Left lobe of liver (tissue), 2 donors: ENCODE measurements at places on chromosomes 4 and X.

DNA sequence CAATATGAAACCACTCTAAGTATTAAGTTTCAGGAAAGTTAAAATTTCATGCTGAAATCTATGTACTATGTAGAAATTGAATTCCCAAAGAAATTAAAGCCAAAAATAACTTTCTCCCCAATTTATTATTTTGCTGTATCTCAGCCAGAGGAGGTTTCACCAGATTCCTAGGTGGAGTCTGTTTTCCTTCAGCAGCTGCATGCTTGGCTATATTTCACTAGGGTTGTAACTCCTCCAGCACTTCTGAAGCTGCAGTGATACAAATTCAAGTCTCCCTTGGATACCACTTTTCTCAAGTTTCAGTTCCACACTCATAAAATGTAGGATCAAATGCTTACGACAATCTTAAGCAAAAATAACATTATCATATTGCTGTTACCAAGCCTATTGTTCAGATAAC lies 41.2 kb upstream of the ZC4H2 start:
- no peak for DNase-seq

DNA sequence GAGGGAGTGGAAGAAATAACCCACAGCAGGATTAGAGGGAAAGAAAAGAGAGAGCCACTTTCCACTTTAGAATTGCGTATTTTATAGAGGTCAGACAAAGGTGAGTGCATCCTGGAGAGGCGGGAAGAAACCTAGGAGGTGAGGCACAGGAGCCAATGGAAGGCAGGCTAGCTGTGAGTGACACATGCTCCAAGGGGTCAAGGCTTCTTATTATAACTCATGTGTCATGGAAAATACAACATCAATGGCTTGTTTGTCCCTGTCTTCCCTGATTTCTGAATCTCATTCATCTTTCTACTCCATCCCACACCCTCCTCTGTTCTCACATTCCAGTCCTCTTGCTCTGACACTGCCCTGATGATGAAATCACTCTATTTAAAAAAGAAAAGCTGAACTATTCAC lies 14.4 kb downstream of the ANXA3 start:
- DNase-seq: no peak

- no peak for DNase-seq
These were observed 45.1 kb downstream of the KDR start for GRCh38 chr4:55080174-55080865.

GRCh38 chrX:133745349-133745748 lies 240.0 kb downstream of the GPC3 start:
- DNase-seq: no peak

GRCh38 chrX:2374086-2374485 lies 126.7 kb downstream of the DHRSX start:
- no peak for DNase-seq

DNA sequence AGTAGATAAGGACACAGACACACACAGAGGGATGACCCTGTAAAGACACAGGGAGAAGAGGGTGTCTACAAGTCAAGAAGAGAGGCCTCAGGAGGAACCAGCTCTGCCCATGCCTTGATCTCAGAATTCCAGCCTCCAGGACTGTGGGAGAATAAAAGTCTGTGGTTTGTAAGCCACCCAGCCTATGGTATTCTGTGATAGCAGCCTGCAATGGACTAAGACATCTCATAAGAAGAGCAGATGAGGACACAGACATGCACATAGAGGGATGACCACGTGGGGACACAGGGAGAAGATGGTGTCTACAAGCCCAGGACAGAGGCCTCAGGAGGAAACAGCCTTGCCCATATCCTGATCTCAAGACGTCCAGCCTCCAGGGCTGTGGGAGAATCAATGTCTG lies 9.4 kb downstream of the XG start:
- no peak for DNase-seq

- no peak for DNase-seq
These were observed 51.5 kb upstream of the PRPS1 start for GRCh38 chrX:107576841-107577240.

- DNase-seq: no peak
These were observed 9.0 kb upstream of the HPF1 start for GRCh38 chr4:169766741-169767140.

DNA sequence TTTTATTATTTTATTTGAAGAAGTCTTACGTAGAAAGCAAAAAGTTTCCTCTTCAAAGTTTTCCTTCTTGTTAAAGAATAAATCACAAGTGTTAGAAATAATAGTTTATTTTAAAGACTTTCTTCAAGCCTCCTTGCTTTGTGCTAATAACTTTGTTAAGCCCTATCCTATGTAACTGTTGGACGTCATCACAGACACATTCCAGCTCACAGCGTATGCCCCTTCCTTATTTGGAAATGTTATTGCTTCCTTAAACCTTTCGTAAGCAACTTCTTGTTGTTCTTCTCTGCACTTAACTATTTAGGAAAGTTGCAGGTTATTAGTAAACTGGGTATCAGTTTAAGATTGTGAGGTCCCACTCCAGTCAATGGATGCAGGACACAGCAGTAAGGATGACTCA lies 7.6 kb upstream of the SRD5A3 start:
- DNase-seq: no peak

- DNase-seq: no peak
These were observed 47.3 kb upstream of the GATB start for GRCh38 chr4:151808120-151808529.

- DNase-seq: no peak
These were observed 58.5 kb upstream of the PRDM8 start for GRCh38 chr4:80138551-80139538.

DNA sequence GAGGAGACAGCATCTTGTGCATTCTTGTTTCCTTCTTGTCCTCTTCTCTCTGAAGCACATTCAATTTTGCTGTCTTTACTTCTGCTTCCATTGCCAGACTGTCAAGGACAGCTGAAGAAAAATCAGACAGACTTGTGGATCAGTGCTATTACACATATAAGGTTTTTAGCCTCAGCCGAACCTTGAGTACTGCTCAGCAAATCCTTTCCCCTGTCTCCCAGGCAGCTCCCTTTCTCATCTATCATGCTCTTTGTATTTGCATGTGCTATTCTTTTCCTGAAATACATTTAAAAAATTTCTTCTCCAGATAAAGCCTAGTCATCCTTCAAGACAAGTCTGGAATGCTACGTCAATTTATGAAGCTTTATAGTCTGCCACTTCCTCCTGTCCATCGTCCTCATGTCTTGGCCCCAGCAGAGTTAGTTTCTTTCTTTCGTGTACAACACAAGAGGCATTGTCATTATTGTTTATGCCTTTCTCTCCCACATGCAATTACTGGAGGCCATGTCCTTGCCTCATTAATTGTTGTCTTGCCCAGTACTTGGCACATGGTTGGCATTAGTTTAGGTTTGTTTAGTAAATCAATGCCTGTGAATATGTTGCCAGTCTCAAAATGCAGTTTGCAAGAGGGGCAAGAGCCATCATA lies 45.1 kb downstream of the ADGRL3 start:
- DNase-seq: no peak

DNA sequence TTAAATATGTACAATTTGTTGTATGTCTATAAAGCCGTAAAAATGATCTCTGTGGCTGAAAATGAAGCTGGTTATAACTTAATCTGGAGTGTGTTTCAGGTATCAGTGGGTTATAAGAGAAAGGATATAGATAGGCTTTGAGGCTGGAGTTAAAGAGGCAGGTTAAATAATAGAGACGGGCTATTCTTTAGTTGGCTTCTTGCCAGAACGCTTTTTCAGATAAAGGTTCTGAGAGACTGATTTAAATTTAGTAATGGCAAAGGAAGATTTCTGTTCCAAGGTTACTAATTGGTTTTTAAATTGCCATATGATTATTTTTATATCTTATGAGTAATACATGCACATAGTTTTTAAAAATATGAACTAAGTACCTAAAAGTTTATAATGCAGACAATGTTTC lies 117.4 kb downstream of the AWAT2 start:
- no peak for DNase-seq

- DNase-seq: no peak
These were observed 188.8 kb upstream of the NOCT start for GRCh38 chr4:138826754-138827153.

- DNase-seq: no peak
These were observed 336.9 kb upstream of the TRAM1L1 start for GRCh38 chr4:117422297-117422696.

- DNase-seq: no peak
These were observed 340.9 kb upstream of the PITX2 start for GRCh38 chr4:110963662-110964280.
